ENCODE measurements at places on chromosomes 16 and 17. TPM values are rescaled to one million over a fixed set of nuclear protein-coding genes. Genes with fewer than 3 reads are reported as not detected.

The TBC1D3D gene
- total RNA-seq: 4.4 TPM

The DRC3 gene
- total RNA-seq: 2.4 TPM

The KRTAP2-2 gene
- total RNA-seq: 1.2 TPM

DNA sequence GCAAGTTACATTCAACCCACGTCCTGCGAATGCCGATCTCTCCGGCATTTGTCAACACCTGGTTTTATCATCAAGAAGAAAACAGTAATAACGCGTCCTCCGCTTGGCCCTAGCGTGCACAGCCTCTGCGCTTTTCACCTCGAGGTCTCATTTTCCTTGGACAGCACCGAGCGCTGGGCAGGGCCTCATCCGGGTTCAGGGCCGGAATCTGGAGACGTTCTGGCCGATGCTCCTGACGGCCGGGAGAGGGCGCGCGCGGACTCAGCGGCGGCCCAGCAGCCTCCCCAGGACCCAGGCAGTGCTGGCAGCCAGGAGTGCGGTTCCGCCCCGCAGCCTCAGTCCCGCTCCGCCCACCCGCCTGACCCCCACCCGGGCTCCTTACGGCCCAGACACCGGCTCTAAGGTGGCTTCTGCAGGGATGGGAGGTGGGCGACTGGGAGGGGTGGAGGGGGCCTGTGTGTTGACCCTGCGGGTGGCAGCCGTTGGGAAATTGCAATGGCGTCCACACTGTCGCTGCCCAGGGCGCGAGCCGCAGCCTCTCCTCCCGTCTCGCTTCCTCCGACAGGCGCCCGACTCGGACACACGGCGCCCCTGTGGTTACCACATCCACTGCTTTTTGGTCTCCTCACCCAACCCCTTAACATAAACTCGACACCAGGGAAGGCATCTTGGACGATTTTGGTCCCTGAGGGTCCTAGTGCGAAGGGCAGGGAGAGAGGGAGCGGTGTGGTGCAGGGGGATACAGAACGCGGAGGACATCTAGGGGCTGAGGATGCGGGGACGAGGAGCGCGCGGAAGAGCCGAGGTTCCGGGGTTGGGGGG, 7.4 kb upstream of the FLYWCH1 start:
- H3K4me3 ChIP-seq: peak overlapping the region; percentile 76
- H3K27ac ChIP-seq: peak overlapping the region; percentile 97
- peaks cover 22% of the 10 kb centered on the region for H3K4me1 ChIP-seq
- H3K36me3 ChIP-seq: no peaks in the 10 kb centered on the region

GRCh38 chr17:2912754-2913153, 116.5 kb downstream of the RAP1GAP2 start:
- H3K4me3 ChIP-seq: no peak overlapping the region
- no peaks in the 10 kb centered on the region for H3K36me3 ChIP-seq
- DNase-seq: no peak
- H3K27me3 ChIP-seq: no peaks in the 10 kb centered on the region
- no peaks in the 10 kb centered on the region for H3K4me1 ChIP-seq

DNA sequence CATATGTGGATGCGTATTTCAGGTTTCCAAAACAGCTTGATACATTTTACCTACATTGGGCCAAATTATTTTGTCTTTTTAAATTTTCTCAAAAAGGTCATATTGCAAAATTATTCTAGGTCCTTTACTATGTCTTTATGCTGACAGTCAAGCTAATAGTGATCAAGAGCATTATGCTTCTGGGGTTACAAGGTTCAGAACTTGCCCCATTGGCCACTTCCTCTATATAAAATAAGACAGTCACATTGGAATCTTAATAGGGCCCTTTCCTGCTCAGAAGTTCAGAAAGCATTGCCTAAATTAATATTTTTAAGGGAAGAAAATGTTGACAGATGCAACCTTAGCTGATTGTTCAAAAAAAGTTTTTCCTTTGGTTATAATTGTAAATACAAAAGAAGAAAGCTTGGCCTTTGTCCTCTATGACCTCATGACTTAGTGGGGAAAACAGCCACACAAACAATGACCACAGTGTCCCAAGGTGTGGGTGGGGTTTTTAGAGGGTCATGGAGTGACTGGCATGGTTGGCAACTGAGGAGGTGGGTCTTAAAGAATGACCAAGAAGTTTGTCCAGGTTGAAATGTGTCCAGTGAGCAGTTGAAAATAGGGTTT, 11.8 kb upstream of the RAB11FIP4 start:
- no peak overlapping the region for H3K27ac ChIP-seq
- no peak overlapping the region for H3K4me3 ChIP-seq
- DNase-seq: no peak
- no peaks in the 10 kb centered on the region for H3K4me1 ChIP-seq

DNA sequence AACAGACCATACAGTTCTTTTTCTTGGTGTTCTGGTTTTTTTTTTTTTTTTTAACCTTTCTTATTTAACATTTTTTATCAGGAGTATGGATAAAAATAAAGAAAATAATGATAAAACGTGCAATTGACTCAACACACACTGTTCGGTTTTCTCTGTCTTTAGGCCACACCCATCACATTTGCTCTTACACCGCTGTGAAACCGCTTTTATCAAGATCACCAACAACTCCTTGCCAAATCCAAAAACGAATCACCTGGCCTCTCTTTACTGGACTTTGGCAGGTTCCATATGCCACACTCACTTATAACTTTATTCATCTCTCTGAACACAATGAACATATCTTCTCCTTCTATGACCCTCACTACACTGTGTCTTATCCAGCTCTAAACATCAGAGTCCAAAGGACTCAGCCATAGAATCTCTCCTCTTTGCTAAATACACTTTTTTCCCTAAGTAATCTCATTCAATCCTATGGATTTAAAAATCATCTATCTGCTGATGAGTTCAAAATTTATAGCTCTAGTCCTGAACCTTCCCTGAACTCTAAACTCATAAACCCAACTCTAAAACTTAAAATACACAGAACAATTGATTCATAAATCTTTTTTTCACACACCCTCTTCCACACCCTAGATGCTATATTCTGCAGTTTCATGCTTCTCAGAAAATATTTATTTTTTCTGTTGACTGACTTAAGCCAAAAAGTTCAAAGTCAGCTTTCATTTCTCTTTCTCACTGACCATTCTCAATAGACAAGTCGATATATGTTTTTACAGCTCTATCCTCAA, 800.6 kb upstream of the SOX9 start:
- no peaks in the 10 kb centered on the region for H3K36me3 ChIP-seq
- H3K4me1 ChIP-seq: no peaks in the 10 kb centered on the region
- no peak overlapping the region for H3K4me3 ChIP-seq
- no peaks in the 10 kb centered on the region for H3K27me3 ChIP-seq

- H3K4me3 ChIP-seq: no peak overlapping the region
- H3K27ac ChIP-seq: no peak overlapping the region
- no peaks in the 10 kb centered on the region for H3K4me1 ChIP-seq
- DNase-seq: no peak
These were observed 113.6 kb upstream of the MON1B start for GRCh38 chr16:77077256-77077922.

DNA sequence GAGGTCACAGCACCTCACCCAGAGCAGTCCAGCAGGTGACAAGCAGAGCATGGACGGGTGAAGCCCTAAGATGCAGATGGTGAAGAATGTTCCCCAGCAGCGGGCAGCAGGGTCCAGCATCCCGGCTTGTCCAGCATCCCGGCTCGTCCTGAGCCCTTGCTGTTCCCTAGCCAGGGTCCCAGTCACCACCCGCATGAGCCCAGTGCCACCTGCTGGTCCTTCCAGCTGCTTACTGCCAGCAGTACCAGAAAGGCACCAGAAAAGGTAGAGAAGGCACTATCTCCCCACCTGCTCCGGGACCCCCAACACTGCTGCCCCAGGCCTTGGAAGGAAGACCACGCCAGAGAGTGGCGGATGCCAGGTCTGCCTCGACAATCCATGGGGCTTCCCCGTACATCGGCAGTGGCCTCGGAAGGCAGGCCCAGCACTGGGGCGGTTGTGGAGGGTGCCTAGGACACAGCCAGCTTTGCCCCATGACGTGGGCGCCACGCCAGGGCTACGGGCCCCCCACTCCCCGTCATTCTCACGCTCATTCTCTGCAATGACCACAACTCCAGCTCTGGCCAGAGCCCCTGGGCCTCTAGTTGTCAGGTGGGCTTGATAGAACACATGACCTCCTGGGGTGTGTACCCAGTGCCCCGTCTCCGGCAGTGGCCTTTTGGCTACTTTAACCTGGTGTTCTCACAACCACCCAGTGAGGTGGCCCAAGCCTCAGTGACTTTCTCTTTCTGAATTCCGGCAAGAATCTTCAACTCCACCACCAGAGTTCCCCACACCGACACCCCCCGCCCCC, 1.4 kb downstream of the CENPX start:
- peak overlapping the region; percentile 84 for H3K4me3 ChIP-seq
- H3K27me3 ChIP-seq: no peaks in the 10 kb centered on the region
- H3K4me1 ChIP-seq: peaks cover 47% of the 10 kb centered on the region
- DNase-seq: peak; percentile 68
- peak overlapping the region; percentile 96 for H3K27ac ChIP-seq
- peaks cover 10% of the 10 kb centered on the region for H3K36me3 ChIP-seq

DNA sequence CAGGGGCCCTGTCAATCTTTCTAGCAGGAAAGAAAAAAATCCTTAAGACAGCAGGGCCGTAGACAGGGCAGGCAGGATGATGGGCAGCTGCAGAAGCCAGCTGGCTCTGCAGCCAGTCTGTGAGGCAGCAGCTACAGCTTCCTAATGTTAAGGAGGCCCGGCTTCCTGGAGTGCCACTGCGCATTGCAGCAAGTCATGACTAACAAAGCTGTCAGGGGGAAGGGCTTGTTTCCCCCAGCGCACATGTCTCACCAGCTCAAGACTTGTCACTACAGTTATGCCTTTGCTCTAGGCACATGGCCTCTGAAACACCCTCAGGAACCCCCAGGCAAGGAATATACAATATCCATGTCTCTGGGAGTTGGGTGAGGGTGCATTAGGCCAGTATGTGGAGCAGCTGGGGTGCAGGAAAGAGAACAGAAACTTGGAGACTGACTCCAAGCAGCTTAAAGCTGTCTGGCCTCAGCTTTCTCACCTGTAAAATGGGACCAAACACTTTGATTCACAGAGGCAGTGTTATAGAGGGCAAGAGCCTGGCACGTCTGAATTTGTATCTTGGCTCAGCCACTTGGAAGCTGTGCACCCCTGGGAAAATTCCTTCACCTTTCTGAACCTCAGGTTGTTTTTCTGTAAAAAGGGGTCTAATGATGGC, 220.0 kb downstream of the HAPSTR1 start:
- DNase-seq: no peak
- H3K4me1 ChIP-seq: no peaks in the 10 kb centered on the region
- H3K27ac ChIP-seq: no peak overlapping the region
- H3K36me3 ChIP-seq: no peaks in the 10 kb centered on the region
- no peak overlapping the region for H3K4me3 ChIP-seq

- no peaks in the 10 kb centered on the region for H3K27me3 ChIP-seq
- H3K4me3 ChIP-seq: no peak overlapping the region
- H3K36me3 ChIP-seq: no peaks in the 10 kb centered on the region
- no peak overlapping the region for H3K27ac ChIP-seq
- DNase-seq: no peak
- no peaks in the 10 kb centered on the region for H3K4me1 ChIP-seq
These were observed 897.7 kb upstream of the CDH8 start for GRCh38 chr16:62933929-62934328.

DNA sequence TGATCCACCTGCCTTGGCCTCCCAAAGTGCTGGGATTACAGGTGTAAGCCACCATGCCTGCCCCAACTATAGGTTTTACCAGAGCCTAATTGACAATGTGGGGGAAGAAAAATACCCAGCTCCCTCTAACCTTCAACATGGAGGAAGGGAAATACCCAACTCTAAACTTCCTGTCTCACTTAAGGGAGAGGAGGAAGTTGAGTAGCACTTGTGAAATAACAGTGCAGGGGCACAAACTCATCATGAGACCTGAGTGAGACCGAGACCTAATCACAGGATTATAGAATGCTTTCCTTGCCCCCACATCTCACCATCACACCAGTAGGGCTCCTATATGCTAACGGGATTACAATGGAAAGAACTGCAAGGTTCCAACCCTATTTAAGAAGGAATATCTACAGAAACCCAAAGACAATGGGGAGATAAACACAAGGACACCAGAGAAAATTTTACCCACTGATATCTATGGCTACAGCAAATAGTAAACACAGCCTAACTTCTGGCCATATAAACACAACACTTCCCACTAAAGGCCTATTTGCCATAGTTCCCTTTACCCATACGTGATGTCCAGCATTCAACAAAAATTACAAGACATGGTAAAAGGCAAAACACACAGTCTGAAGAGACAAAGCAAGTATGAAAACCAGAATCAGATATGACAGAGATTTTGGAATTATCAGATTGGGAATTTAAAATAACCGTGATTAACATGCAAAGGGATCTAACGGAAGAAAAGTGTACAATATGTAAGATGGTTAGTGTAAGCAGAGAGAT, 26.9 kb downstream of the OR3A1 start:
- H3K4me3 ChIP-seq: no peak overlapping the region
- H3K27me3 ChIP-seq: peaks cover 29% of the 10 kb centered on the region
- DNase-seq: no peak
- H3K36me3 ChIP-seq: no peaks in the 10 kb centered on the region
- no peaks in the 10 kb centered on the region for H3K4me1 ChIP-seq
- no peak overlapping the region for H3K27ac ChIP-seq

DNA sequence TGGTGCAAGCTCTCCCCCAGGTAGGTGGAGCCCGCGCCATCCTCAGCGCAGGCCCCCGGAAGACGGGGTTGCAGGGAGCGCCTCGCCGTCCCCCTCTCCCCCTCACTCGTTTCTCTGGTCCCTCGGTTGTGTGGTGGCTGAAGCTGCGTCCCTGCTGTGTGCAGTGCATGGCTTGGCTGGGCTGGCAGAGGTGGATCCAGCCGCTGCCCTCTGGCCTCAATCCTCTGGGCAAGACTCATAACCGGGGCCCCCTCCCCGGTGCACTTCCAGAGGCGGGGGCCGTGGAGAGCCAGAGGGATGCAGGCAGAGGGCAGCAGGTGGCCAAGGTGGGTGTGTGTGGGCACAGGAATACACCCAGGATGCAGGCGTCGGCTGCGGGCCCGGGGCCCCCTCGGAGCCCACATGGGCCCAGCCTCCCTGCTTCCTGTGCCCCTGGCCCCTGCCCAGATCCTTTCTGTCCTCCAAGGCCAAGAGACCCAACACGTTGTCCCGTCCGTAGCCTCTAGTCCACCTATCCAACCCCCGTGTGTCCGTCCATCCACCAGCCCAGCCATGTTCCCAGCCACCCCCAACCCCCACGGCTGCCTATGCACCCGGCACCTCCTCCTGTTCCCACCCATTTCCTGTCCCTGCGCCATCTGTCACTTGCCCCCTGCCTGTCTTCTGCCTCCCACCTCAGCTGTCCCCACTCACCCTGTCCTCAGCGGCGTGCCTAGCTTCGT, 9.3 kb downstream of the TPSG1 start:
- no peaks in the 10 kb centered on the region for H3K27me3 ChIP-seq
- no peak for DNase-seq
- H3K4me1 ChIP-seq: no peaks in the 10 kb centered on the region
- H3K36me3 ChIP-seq: no peaks in the 10 kb centered on the region
- H3K27ac ChIP-seq: no peak overlapping the region
- H3K4me3 ChIP-seq: no peak overlapping the region

Measured in HCT116 (cell line).